ENCODE measurements at places on chromosomes 2 and 18.

- DNase-seq: peak; percentile 37
Observed at GRCh38 chr18:34158881-34159690, 65.6 kb downstream of the NOL4 start.

DNA sequence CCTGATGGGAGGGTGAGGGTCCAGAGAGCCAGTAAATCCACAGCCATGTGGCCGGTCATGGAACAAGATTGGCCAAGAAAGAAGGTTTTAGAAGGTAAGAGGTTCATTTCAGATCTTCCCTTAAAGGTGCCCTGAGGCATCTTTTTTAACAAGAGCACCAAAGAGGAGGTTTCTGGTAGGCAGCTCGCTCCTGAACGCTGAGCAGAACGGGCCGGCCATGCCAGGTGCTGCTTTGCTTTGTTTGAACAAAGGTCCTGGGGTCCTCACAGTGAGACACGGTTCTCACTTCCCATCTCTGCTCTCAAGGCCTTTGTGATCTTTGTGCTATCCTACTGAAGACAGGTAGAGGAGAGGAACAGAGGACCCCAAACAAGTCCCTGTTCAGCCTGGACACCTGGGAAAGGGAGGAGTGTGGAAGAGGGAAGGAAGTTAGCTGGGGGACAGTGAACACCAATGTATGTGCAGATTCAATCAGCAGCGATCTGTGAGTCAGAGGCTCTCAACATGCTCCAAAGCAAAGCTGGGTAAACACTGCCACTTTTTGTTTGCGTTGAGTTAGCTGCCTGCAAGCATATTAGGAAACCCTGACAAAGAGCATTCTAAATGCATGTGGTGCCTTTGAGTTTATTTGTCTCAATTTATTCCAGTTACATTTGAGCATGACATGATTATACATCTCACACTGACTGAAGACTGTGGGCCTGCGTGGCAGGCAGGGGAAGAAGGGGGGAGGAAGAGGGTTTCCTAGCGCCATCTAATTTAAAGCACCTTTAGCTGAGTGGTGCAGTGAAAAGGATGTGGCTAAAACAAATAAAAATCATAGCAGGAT lies 102.4 kb downstream of the ASB1 start:
- no peak for DNase-seq

- no peak for DNase-seq
Observed at GRCh38 chr2:238166391-238167343, 7.9 kb downstream of the ERFE start.

DNA sequence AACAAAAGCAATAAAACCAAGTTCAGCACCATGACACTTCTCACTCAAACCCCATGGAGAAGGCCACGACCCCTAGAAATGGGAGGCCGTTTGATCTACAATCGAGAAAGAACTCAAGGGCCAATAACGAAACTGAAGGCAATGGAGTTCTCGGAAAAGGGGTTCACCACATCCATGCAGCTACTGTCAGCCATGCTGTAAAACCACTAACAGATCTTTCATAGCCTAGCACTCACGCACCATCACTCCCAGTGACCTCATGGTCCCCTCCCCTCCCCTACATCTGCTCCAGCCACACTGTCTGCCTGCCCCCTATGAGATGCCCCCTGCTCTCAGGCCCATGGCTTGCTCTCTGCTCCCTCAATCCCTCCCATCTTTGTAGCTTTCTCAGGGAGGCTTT lies 135.3 kb downstream of the TMEM163 start:
- no peak for DNase-seq

DNA sequence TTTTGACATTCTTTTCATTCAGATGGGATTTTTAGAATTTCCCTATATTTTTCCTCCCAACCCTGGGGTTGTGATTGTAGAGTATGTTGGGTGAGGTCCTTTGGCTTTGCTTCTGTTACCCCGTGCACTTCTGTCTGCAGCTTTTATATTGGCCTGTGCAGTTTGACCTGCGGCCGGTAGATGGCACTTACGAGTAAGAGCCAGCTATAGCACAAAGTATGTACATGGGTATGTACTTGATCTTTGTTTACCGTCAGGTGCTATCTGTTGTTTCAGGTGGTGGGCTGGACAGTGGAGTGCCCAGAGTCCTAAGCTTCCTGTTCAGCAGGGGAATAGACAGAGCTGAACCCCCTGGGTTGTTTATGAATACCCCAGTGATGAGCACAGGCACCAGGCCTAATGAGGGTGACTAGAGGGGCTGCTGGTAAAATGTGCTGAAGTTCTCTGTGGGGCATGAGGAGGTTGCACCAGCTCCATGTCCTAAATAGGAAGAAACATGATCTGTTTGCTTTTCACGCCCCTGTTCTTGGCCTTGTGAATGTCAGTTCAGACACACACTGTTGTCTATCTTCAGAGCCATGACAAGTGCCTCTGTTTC lies 58.9 kb upstream of the THUMPD2 start:
- no peak for DNase-seq

DNA sequence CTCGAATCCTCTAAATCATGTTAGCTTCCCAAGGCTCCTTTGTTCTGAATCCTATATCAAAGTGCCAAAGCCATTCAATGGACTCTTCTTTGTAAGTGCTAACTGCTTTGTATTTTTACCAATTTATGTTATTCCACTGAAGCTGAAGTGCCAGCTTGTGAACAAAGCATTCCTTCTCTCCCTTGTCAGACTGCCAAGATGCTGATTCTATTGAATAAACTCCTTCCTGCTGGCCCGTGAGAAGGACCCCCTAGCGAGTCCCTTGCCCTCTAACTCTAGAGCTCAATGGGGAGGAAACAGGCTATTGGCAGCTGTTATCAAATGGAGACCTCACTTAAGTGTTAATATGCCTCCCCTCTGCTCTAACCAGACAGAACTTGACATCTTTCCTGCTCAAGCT lies 1097.9 kb upstream of the CNTNAP5 start:
- DNase-seq: no peak

- DNase-seq: no peak
Observed at GRCh38 chr2:189439342-189439741, 1.9 kb upstream of the WDR75 start.

- DNase-seq: no peak
Observed at GRCh38 chr2:10303181-10303693, 533 bp downstream of the HPCAL1 start.

GRCh38 chr2:184890311-184890710 lies 292.0 kb downstream of the ZNF804A start:
- DNase-seq: no peak

DNA sequence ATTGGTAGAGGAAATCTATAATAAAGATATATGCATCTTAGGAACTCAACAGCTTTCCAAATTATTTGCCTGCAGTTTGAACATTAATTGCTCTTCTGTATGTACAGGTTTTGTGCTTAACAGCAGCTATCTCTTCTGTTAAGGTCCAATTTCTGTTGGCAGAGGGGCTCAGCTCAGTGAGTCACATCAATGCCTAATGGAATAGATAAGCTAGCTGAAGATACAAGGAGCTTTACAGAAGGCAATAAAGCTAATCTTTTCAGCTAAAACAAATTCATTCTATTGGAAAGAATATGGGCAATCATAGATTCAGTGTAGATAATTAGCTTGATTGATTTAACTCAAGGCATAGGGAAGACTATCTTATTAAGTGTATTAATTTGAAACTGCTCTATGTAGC lies 58.4 kb upstream of the UNC80 start:
- DNase-seq: no peak

DNA sequence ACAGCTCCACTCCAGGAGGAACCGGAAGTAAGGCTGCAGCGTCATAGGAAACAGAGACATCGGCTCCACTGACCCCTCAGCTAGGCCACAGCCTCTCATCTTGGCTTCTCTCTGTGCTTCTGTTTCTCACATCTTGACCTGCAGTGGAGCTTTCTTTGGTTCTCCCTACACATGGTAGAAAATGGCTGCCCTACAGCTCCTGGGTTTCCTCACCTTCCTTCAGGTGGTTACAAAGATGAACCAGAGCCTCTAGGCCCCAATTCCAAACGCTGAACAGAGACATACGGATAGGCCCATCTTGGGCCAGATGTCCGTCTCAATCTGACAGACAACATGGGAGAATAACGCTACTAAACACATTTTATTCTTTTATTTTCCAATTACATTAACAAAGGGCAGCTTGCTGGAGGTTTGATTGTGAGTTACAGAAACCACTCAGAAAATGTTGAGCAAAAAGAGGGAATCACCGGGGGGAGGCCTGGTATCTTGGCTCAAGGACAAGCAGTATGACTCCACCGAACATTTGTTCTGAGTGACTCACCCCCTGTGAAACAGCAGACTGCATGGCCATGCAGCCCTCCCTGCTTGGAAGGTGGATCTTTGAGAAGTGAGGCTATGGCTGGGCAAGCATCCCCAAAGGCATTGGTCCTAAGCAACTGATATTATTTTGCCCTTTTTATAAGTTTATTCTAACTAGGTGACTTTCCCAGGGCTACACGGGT lies 303.5 kb downstream of the CDCA7 start:
- no peak for DNase-seq

GRCh38 chr2:205103699-205104098 lies 558.4 kb downstream of the PARD3B start:
- DNase-seq: no peak

- no peak for DNase-seq
Observed at GRCh38 chr2:156430236-156430979, 5.8 kb upstream of the GPD2 start.

GRCh38 chr2:56014046-56014730 lies 90.6 kb upstream of the EFEMP1 start:
- DNase-seq: no peak

Measured in left lobe of liver (tissue), 2 donors.